Esophagus squamous epithelium (tissue), 5 donors: ENCODE measurements at places on chromosomes 7 and 10.

GRCh38 chr7:55509322-55509721 lies 63.0 kb downstream of the VOPP1 start:
- DNase-seq, result no peak

GRCh38 chr7:31408140-31408729 lies 67.7 kb upstream of the NEUROD6 start:
- DNase-seq, result no peak

- no peak for DNase-seq
These were observed 65.1 kb upstream of the MPP7 start for GRCh38 chr10:28367929-28368484.

GRCh38 chr10:15725603-15726002 lies 5.9 kb upstream of the ITGA8 start:
- DNase-seq, result no peak

GRCh38 chr7:47739301-47739875 lies 157.5 kb upstream of the TNS3 start:
- no peak for DNase-seq

DNA sequence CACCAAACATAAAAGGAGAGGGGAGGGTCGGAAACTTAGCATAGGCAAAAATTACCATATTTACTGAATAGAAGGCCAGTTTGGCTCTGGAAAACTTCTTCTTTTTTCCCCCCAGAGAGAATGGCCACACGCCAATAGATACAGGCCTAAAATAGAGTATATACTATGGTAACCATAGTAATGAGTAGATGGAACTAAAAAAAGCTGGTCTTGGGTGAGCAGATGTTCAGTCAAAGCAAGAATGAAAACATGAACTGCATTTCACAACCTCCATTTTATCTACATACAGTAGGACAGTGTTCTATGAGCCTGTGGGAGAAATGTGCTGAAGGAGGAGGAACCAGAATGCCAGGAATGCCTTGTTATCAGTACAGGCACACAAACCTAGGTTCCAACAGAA lies 141.7 kb upstream of the SEMA3A start:
- no peak for DNase-seq

DNA sequence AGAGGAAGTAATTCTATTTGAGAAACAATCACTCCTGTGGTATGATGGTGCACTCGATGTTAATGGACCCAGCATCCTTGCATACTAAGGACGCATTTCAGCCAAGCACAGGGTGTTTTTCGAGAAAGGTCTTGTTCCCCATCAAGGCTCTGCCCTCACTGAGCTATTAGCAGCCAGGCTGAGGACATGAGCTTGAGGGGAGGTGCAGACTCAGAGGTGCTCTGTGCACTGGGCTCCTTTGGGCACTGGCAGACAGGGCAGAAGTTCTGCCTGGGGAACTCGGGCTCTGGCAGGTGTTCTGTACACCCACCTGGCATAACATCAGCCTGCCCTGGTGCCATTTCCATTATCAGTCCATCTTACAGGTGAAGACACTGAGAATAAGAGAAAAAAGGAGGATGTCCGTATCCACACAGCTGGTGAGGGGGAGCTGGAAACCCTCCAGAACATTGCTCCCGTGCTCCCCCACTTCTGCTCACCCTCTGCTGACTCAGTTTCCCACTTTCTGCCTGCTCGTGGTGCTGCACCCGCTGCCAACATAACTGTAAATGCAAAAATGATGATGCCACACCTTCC lies 92.7 kb upstream of the RET start:
- no peak for DNase-seq

GRCh38 chr10:127759276-127759675 lies 22.3 kb downstream of the FOXI2 start:
- DNase-seq, result no peak

DNA sequence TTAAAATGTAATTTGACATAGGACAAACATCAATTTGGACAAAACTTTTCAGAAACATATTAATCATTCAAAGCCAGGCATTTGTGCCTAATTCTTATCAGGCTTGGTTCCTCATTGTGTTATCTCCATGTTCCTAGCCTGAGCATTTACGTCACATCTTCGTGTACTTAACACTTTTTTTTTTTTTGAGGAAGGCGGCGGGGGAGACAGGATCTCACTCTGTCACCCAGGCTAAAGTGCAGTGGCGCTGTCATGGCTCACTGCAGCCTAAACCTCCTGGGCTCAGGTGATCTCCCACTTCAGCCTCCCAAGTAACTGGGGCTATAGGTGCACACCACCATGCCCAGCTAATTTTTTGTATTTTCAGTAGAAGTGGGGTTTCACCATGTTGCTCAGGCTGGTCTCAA lies 19.8 kb downstream of the HNRNPA2B1 start:
- DNase-seq, result no peak
